Activated T-helper 2 cell treated with anti-CD3 and anti-CD28 coated beads, Interferon-gamma antibody, Interleukin-2, Interleukin-4, amounts not matched to agents 10 μg/mL and 5 μg/mL and 100 μg/mL, durations not matched to agents 14 hours and 24 hours and 36 hours (primary cell): ENCODE measurements at places on chromosomes 12 and 14.

DNA sequence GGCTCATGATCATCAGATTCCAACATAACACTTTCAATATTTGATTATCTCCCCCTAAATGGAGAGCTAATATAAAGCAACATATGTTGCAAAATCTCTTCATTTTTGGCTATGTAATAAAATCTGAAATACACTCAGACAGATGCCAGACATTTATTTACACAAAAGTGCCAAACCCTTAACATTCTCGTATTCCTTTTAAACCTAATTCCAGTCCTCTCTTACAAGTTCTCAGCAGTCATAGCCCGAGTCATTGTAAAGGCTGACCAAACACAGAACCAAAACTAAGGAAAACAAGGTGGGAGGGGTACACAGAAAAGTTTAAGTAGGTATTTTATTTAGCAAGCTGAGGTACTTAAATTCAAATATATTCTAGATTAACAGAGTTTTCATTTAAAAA is 81.4 kb downstream of the LRP6 start:
- no peak for DNase-seq

DNA sequence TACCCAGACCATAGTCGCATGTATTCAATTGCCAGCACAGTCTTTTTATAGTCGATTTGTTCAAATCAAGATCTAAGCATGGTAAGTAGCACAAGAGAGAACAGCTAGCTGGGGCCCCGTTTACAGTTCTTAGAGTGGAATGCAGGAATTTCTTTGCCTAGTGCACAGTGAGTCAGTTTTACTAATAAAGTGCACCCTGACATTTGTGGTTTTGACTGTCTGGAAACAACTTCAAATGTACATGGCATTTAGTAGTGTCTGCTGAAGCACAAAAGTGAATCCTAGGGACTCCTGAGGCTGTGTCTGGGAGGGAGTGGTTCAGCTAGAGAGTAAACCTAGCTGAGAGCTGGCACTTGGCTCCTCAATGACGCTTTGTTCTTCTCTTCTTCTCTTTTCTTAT is 64.9 kb downstream of the TMX1 start:
- DNase-seq = no peak

GRCh38 chr12:29503283-29503682 is 5.8 kb upstream of the OVCH1 start:
- DNase-seq = no peak

- no peak for DNase-seq
Measured at GRCh38 chr14:23694949-23695663, 58.9 kb downstream of the DHRS2 start.

DNA sequence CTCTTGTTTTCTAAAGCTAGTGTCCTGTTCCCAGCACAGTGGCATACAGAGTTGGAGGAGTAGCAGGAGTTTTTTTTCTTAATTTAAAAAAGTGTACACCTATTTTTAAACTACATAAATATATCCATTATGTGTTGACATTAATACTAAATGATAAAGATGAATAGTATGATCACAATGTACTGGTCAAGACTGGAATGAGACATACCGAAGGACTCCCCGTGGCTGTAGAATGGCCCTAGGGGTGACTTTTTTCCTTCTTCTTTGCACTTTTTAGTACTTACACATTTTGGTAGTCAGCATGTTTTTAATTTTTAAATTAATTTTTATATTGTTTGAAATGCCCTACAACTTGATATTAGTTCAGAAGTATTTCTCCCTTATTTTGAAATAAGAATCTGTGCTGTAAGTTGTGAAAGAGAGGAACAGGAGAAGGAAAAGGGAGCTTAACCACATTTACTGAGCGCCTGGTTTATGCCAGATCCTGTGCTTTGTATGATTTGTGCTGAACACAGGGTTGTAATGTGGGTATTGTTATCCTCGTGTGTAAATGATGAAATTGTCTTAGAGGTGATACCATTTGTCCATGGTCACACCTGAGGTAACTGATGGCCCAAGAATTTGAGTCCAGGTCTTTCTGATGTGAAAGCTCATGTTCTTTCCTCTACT is 136.5 kb downstream of the TGFB3 start:
- DNase-seq = no peak

- DNase-seq = no peak
Measured at GRCh38 chr12:43066471-43066870, 476.9 kb upstream of the PRICKLE1 start.

GRCh38 chr14:55731881-55732498 is 152.0 kb downstream of the KTN1 start:
- peak; percentile 20 for DNase-seq

DNA sequence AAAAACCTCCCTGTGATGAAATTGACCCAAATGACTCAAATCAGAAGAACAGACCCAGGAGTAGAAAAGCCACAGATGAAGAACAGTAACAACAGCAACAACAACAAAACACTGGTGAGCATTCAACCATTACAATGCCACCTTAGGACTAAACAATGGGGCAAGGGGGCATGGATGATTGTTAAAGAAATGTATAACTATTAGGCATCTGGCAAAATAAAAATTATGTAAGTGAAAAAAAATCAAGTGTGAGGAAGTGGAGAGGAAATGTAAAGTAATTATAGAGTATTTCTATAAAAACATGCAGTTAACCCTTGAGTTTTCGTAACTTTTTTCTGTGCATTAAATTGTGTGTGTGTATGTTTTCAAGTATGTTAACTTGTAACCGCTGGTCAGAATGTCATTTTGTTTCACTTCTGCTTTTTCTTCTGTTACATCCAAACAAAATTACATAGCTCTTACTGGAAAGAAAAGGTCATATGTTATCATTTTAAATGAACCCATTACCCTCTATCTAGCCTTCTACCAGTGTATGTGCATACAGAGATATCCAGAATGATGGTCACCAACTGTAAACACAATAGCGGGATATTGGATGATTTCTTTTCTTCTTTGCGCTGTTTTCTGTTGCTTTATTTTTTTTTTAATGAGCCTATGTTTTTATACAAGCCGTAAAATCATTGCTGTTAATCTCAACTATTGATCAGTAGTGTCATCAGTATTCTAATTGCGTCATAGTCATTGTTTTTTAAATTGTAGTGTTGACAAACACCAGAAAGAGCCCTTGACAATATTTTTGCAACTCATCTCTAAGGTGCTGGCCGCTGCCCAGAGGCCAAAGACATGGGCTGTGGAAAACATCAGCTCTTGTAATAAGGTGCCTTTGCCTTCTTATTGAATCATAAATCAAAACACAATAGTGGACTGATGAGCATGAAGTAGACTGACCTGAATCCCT is 170.6 kb downstream of the CRADD start:
- DNase-seq = no peak

DNA sequence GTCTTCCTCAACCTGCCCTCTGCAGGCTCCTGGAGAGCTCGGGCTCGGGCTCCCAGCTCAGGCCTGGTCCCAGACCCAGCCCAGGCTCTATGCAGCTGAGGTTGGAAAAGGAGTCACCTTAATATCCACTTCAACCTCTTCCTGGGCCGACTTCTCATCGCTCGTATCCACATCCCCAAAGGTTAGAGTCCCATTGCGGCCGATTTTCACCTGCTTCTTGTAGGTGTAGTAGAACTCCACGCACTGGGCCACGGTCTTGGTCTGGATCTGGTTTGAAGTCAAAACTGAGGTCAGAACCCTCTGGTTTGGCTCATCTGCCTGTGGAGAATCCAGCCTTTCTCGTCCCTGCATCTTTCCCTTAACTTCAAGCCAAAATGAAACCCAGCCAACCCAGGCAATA is 8.4 kb upstream of the PNMA1 start:
- no peak for DNase-seq

DNA sequence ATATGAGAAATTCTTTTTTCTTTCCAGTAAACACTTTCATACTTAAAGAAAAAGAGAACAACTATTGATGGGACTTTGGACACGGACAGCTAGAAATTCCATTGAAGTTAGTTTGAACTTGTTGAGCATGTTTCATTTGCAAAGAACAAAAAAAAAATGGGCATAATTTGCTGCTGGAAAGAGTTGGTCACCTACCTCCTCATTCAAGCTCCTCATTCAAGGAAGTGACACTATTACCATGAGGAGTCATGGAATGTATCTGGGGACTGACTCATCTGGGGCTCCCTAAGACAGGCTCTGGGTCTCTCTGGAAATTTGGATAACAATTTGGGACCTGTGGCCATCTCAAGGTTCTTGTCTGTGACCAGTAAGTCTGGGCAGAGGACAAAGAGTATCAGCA is 50.4 kb downstream of the KICS2 start:
- no peak for DNase-seq

- DNase-seq = no peak
Measured at GRCh38 chr12:55932551-55932910, 1.6 kb downstream of the DGKA start.

- DNase-seq = no peak
Measured at GRCh38 chr12:110824342-110824741, 22.4 kb upstream of the CCDC63 start.

DNA sequence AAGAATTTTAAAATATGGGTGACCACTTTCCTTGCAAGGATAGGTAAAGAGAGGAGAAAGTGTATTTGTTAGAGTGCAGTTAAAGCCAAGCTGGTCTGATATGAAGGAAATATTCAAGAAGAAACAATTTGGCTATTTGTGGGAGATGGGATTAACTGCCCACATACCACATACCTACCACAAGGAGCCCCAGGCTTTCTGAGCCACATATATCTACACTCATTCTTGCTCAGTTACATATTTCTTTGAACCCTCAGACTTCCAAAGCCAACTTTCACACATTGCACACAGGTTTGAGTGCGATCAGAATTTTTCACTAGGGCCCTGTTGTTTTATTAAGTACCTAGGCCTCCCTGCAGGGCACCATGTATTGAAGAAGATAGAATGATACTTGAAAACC is 330.2 kb downstream of the ZFP36L1 start:
- no peak for DNase-seq

- DNase-seq = no peak
Measured at GRCh38 chr14:63174760-63175191, 29.5 kb upstream of the RHOJ start.

DNA sequence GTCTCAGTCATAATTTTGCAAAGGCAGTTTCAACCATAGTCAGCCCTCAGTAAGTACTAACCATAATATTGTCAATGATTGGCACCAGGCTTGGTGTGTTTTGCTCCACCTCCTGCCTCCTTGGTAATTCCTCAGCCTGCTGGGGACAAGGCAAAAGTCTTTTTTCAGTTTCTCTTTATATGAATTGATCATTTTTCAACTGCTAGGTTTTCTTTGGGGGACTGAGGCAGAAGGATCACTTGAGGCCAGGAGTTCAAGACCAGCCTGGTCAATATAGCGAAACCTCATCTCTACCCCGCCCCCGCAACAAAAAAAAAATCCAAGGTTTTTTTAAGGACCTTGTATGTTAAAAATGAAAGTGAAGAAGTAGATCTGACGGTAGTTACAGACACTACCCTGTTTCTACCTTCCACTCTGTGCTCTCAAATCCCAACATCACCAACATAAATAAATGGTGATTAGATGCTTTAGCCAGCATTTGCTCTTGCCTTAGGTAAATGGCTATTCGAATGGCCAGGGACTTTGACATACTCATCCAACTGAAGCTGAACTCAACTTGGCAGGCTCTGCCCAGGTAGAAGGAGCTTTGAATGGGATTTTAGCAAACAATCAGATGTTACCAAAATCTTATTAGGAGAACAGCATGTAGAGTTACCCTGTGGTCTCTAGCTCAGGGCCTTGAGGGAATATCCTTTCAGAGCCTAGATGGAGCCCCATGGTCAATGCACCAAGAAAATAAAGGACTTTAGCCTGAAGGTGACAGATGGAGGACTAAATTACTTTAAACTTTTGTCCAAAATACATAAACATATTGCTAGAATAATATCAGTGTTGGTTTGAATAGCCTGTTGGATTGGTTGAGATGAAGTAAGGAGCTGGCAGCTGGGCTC is 126.9 kb upstream of the AMIGO2 start:
- no peak for DNase-seq

GRCh38 chr12:51217133-51217967 is 512 bp downstream of the POU6F1 start:
- DNase-seq = peak; percentile 19

GRCh38 chr12:13811061-13811460 is 170.3 kb downstream of the GRIN2B start:
- no peak for DNase-seq

DNA sequence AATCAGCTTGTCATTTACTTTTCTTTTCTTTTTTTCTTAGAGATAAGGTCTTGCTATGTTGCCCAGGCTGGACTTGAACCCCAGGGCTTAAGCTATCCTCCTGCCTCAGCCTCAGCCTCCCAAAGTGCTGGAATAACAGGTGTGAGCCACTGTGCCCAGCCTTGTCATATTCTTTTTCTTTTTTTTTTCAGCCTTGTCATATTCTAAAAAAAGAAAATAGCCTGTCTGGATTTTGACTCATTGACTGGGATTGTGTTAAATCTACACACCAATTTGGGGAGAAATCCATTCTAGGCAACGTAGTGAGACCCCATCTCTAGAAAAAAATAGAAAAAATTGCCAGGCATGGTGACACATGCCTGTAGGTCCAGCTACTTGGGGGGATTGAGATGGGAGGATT is 24.1 kb downstream of the ATP5MC2 start:
- DNase-seq = no peak

DNA sequence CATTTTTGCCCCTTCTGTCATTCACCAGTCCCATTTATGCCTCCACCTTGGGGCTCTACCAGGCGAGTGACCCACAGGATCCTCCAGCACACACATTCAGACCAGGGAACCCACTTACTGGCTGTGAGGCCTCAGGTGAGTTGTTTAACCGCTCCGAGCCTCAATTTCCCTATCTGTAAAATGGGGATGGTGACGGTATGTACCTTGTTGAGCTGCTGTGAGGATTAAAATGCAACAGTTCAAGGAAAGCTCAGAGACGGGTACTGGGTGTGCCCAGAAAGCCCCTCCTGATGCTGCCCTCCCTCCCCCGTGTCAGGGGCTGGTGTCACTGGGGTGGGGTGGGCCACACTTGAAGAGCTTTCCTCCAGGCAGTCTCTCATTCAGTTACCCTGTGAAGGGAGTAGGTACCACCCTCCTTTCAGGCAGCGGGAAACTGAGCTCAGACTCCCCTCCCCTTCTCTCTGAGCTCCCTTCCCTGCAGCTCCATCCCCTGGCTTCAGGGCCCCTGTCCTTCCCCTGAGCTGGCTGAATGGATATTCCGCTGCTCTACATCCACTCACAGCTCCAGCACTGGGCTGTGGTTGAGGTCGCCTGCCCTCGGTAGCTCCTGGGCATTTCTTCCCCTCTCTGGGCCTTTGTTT is 1.4 kb upstream of the SERPINA1 start:
- no peak for DNase-seq

DNA sequence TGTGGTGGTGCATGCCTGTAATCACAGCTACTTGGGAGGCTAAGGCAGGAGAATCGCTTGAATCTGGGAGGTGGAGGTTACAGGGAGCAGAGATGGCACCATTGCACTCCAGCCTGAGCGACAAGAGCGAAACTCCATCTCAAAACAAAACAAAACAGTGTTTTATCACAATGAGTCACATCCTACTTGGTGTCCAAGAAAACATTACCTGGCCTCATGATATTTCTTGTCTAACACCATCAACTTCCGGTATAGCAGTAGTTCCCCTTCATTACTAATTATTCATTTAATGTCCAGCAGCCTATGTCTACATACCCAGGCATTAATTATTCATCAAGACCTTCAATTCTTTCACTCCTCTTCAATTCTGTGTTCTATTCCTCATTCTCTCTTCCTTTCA is 115.5 kb downstream of the CCDC59 start:
- DNase-seq = no peak
